ENCODE measurements at places on chromosomes 5 and 9. TPM values are rescaled to one million over a fixed set of nuclear protein-coding genes. Genes with fewer than 3 reads are reported as not detected.

DNA sequence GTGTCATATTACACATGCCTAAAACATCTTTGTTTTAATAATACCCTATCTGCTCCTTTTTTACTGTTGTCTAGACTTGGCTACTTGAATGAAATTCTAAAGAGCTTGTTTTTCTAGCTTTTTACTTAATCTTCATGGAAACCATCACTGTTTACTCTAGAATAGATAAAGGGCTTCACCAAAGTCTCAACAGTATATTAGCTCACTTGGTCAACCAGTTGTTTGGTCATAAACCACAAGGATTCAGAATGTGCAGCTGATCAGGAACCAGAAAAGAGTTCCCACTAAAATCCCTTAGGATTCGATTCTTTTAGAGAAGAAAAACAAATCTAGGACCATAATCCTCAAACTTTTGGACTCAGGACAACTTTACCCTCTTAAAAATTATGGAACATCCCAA, 38.0 kb downstream of the CDO1 start:
- no peak overlapping the region for H3K27ac ChIP-seq
- no peak overlapping the region for H3K4me3 ChIP-seq
- no peaks in the 10 kb centered on the region for H3K27me3 ChIP-seq
- no peaks in the 10 kb centered on the region for H3K36me3 ChIP-seq
- no peaks in the 10 kb centered on the region for H3K4me1 ChIP-seq

DNA sequence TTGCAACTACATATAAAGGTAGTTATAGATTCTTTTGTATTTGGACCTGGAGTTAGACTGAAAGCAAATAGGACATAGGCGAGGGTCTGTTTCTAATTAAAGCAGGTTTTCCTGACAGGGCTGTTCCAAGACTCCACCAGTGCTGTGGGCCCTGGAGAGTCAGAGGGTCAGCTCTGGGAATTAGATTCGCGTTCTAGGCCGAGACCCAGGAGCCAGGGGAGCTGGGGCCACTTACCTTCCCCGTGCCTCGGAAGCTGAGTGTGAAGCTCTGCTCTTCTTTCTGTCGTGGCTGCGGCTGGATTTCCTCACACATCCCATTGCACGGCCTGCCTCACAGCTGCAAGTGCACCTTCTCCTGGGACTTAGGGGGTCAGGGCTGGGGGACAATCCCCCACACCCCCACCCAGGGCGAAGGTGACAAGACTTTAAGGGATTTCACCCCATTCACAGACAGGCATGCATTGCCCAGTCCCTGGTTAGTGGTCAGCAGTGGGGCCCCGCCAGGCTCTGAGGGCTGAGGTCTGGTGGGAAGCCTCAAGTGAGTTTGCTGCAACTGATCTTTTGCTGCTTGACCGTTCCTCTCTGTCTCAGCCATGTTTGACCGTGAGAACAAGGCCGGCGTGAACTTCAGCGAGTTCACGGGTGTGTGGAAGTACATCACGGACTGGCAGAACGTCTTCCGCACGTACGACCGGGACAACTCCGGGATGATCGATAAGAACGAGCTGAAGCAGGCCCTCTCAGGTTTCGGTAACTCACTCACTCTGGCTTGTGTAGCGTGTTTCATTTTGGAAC, 15.3 kb upstream of the AHRR start:
- no peaks in the 10 kb centered on the region for H3K36me3 ChIP-seq
- no peaks in the 10 kb centered on the region for H3K27me3 ChIP-seq
- no peak overlapping the region for H3K27ac ChIP-seq
- H3K4me1 ChIP-seq: peaks cover 3% of the 10 kb centered on the region

DNA sequence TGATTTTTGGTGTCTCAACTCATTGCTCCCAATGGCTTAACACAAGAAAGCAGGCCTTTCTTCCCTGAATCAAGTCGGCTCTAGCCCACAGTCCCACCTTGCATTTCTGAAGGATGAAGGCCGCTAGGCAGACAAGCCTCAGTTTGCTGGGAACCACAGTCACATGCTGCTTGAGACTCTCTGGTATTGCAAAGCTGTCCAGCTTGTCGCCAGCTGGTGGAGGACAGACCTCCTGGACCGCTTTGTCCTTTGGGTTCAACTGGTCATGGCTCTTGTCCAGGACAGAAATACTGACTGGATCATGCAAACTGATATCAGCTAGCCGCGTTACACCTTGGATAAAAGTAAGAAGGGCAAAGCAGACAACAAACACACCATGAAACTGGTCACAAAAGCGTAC, 23.1 kb downstream of the DDX31 start:
- H3K27ac ChIP-seq: no peak overlapping the region
- no peak overlapping the region for H3K4me3 ChIP-seq
- H3K4me1 ChIP-seq: no peaks in the 10 kb centered on the region
- peaks cover 16% of the 10 kb centered on the region for H3K36me3 ChIP-seq
- H3K27me3 ChIP-seq: no peaks in the 10 kb centered on the region

DNA sequence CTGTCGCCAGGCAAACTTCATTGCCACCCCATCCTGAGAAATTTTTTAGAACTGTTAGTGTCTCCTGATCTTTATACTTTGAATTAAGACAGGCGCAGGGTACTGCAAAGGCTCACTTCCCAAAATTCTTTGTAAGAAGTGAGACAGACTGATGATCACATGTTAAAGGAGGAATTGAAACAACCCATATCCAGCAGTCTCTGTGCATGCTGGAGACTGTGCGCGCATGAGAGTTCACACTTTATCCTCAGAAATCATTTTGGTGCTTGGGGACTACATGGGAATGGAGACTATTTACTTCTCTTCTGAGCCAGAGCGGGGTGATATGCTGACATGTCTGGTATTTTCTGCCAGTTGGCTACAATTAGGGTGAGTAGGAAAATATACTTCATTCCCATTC, 91.2 kb downstream of the ZNF474 start:
- no peaks in the 10 kb centered on the region for H3K36me3 ChIP-seq
- no peak for DNase-seq
- no peaks in the 10 kb centered on the region for H3K27me3 ChIP-seq
- no peak overlapping the region for H3K4me3 ChIP-seq
- no peak overlapping the region for H3K27ac ChIP-seq
- H3K4me1 ChIP-seq: no peaks in the 10 kb centered on the region

- no peaks in the 10 kb centered on the region for H3K36me3 ChIP-seq
- H3K27me3 ChIP-seq: no peaks in the 10 kb centered on the region
- no peak for DNase-seq
- no peak overlapping the region for H3K27ac ChIP-seq
- H3K4me1 ChIP-seq: no peaks in the 10 kb centered on the region
Observed at GRCh38 chr5:145723516-145723915, 111.6 kb downstream of the PRELID2 start.

DNA sequence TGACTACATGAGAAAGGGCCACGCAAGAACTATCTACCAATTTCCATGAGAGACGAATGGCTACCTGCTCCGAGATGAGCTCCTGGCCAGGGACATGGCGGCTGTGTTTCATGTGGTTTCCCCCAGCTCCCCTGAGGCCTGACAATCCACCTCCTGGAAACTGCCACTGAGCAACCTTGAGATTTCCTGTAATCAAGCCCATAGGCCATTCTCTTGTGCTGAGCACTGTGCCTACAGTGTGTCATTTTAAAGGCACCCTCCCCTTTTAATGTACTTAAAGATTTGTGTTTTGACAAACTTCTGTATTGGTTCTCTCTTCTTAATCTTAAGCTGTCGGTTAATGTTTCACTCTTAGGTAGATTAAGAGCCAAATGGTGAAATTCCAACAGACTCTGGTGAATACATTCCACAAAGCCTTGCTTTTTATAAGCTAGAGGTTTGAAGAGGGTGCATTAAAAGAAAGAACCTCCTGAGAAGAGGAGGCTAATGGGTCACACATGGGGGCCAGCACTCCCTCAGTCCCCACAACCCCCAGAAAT, 72.3 kb downstream of the SECISBP2 start:
- DNase-seq: no peak
- H3K4me1 ChIP-seq: no peaks in the 10 kb centered on the region
- H3K4me3 ChIP-seq: no peak overlapping the region

- no peak overlapping the region for H3K27ac ChIP-seq
- no peaks in the 10 kb centered on the region for H3K4me1 ChIP-seq
- no peak overlapping the region for H3K4me3 ChIP-seq
- H3K27me3 ChIP-seq: no peaks in the 10 kb centered on the region
- no peak for DNase-seq
Observed at GRCh38 chr9:72471096-72471495, 50.3 kb upstream of the TMC1 start.

GRCh38 chr9:99828417-99829176, 6.9 kb downstream of the NR4A3 start:
- no peak overlapping the region for H3K27ac ChIP-seq
- DNase-seq: peak; percentile 68
- H3K4me1 ChIP-seq: peaks cover 18% of the 10 kb centered on the region

- DNase-seq: no peak
- no peaks in the 10 kb centered on the region for H3K36me3 ChIP-seq
- no peaks in the 10 kb centered on the region for H3K4me1 ChIP-seq
- H3K4me3 ChIP-seq: no peak overlapping the region
Observed at GRCh38 chr5:35884191-35884769, 27.6 kb downstream of the IL7R start.

GRCh38 chr5:132054031-132054696, 6.3 kb upstream of the IL3 start:
- H3K4me1 ChIP-seq: no peaks in the 10 kb centered on the region
- H3K36me3 ChIP-seq: no peaks in the 10 kb centered on the region
- no peak for DNase-seq

- no peak overlapping the region for H3K27ac ChIP-seq
- H3K4me3 ChIP-seq: no peak overlapping the region
- H3K36me3 ChIP-seq: no peaks in the 10 kb centered on the region
Observed at GRCh38 chr5:87900419-87900818, 368.2 kb downstream of the TMEM161B start.

DNA sequence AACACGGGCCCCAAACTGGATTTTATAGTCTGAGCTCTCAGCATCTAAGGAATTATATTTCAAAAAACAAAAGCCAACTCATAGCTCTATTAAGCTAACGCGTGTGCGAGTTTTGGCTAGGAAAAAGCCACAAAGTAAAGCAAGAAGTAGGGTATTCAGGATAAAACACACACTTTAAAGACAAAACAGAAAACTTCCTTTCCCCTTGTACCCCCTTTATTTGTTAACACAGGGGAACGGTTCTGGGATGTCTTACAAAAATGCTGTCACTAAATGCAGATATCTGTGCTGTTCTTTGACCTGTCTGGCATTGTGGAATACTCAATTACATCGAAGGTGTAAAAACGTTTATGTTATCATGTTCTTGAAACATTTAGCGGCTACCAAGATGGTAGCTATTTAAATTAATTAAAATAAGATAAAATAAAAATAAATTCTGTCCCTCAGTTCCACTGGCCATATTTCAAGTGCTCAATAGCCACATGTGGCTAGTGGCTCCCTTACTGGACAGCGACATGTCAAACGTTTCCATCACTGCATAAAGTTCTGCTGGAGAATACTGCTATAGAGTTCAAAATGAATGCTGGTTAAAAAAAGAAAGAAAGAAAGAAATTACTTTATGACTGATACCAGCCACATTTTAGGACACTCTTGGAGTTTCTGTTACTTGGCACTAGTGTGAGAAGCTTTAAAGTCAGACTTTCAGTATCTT, 7.2 kb upstream of the MEF2C start:
- no peaks in the 10 kb centered on the region for H3K4me1 ChIP-seq
- H3K36me3 ChIP-seq: no peaks in the 10 kb centered on the region
- peaks cover 23% of the 10 kb centered on the region for H3K27me3 ChIP-seq
- H3K4me3 ChIP-seq: peak overlapping the region; percentile 58
- no peak overlapping the region for H3K27ac ChIP-seq

- H3K4me1 ChIP-seq: peaks cover 3% of the 10 kb centered on the region
- H3K27ac ChIP-seq: no peak overlapping the region
- no peak overlapping the region for H3K4me3 ChIP-seq
- H3K27me3 ChIP-seq: no peaks in the 10 kb centered on the region
- H3K36me3 ChIP-seq: no peaks in the 10 kb centered on the region
Observed at GRCh38 chr9:71442937-71443336, 321.5 kb upstream of the TRPM3 start.

DNA sequence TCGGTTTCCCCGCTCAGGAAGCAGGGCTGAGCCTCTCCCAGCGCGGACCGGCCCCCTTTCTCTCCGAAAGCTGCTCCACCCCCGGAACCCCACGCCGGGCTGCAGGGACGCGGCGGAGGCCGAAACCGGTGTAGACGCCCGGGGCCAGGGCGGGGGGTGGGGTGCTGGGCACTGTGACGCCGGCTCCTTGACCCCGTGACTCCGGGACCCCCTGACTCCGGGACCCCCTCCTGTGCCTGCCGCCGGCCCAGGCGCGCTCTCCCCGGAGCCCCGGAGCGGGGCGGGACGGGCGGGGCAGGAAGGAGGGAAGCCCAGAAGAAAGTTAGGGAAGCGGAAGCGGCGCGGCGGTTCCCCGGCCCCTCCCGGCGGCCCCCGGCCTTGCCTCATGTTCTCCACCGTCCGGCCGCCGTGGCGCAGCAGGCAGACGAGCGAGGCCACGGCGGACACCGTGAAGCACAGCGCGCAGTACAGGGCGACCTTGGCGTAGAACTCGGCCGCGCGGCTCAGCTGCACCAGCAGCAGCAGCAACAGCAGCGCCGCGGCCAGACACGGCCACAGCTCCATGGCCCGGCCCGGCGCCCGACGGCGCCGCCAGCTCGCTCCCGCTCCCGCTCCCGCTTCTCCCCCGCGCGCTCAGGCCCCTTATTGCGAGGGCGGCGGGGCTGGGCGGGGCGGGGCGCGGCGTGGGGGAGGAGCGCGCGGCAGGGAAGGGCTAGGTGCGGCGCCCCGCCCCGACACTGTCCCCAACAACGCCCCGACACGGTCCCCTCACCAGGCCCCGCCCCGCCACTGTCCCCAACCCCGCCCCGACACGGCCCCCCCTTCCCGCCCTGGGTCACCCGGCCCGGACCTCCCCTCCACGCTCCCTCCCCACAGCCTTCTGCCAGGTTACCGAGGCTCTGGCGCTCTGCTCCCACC, at the start of gene AGPAT2:
TSS of gene AGPAT2 (minus strand) at position 664 of the 918 bp plus-strand sequence. CDS start at position 564, 100 bp downstream.
- H3K4me1 ChIP-seq: peaks cover 19% of the 10 kb centered on the region
- peak within 1 kb of the TSS; percentile 85 for H3K4me3 ChIP-seq
- no peak for DNase-seq
- peaks cover 11% of the 10 kb centered on the region for H3K27me3 ChIP-seq
- H3K27ac ChIP-seq: no peak within 1 kb of the TSS
- no peaks in the 10 kb centered on the region for H3K36me3 ChIP-seq

- H3K4me1 ChIP-seq: no peaks in the 10 kb centered on the region
- no peak for DNase-seq
- H3K27me3 ChIP-seq: no peaks in the 10 kb centered on the region
- no peak overlapping the region for H3K4me3 ChIP-seq
- H3K36me3 ChIP-seq: no peaks in the 10 kb centered on the region
Observed at GRCh38 chr5:157177953-157178352, 2.7 kb upstream of the ITK start.

Gene GFPT2
- 143 TPM for total RNA-seq

Gene HAND1
- not detected for total RNA-seq

Gene PCDHGC5
- total RNA-seq: 0.78 TPM

Gene ARAP3
- 45.7 TPM for total RNA-seq

Gene ZDHHC12
- total RNA-seq: 32.8 TPM

Gene WDR38
- not detected for total RNA-seq

Gene MAT2B
- 65.2 TPM for total RNA-seq
